ENCODE measurements at places on chromosomes 2 and 18.

- no peaks in the 10 kb centered on the region for H3K4me1 ChIP-seq
- no peaks in the 10 kb centered on the region for H3K27me3 ChIP-seq
- H3K27ac ChIP-seq: no peak overlapping the region
- no peak for DNase-seq
Measured at GRCh38 chr2:216879727-216880508, 20.1 kb upstream of the TNP1 start.

- no peaks in the 10 kb centered on the region for H3K4me1 ChIP-seq
- no peak for DNase-seq
Measured at GRCh38 chr2:190858817-190859216, 21.8 kb upstream of the GLS start.

DNA sequence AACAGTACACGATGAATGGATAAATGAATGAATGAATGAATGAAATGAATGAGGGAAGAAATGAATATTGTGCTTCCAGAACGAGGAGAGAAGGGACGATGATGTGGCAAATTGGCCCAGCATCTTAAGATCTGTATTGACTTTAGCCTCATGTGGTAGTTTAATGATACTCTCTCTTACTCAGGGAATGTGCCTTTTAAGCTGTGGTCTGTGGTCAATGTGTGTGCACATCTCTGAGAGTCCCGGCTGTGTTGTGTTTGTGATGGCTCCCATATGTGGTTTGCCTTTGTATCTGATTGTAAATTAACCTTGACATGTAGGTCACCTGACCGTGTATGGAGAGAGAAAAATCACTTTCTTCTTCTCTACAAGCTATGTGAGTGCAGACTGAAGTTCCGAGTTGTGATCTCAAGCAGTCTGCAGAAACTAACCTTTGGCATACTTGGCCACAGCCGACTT, 91.2 kb downstream of the NEDD4L start:
- no peaks in the 10 kb centered on the region for H3K27me3 ChIP-seq
- no peak overlapping the region for H3K27ac ChIP-seq
- H3K4me1 ChIP-seq: no peaks in the 10 kb centered on the region
- H3K4me3 ChIP-seq: no peak overlapping the region
- no peak for DNase-seq

DNA sequence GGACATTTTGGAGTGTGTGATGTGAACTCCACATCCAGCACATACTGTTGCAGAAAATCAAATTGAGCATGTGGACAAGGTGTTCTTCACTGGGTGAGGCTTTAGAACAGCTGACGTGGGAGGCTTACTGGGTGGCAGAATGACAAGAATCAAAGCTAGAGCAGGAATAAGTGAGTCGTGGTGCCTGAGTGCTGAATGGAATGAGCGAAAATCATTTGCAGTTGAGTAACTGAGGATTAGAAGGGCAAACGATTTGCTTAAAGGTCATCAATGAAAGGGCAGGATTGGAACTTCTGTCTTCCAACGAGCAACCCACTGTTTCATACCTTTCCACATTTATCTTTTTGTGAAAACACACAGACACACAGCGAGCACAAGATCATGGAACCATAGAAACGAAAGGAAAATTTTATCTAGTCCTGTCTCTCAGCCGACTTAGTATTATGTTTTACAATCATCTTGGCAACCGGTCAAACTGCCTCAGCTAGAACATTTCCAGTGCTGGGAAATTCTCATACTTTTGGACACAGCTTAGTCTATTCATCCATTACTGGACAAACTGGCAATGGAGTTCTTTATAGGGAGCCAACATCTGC, 7.2 kb upstream of the DAW1 start:
- no peak overlapping the region for H3K27ac ChIP-seq
- no peaks in the 10 kb centered on the region for H3K27me3 ChIP-seq
- DNase-seq: no peak
- H3K4me1 ChIP-seq: no peaks in the 10 kb centered on the region

DNA sequence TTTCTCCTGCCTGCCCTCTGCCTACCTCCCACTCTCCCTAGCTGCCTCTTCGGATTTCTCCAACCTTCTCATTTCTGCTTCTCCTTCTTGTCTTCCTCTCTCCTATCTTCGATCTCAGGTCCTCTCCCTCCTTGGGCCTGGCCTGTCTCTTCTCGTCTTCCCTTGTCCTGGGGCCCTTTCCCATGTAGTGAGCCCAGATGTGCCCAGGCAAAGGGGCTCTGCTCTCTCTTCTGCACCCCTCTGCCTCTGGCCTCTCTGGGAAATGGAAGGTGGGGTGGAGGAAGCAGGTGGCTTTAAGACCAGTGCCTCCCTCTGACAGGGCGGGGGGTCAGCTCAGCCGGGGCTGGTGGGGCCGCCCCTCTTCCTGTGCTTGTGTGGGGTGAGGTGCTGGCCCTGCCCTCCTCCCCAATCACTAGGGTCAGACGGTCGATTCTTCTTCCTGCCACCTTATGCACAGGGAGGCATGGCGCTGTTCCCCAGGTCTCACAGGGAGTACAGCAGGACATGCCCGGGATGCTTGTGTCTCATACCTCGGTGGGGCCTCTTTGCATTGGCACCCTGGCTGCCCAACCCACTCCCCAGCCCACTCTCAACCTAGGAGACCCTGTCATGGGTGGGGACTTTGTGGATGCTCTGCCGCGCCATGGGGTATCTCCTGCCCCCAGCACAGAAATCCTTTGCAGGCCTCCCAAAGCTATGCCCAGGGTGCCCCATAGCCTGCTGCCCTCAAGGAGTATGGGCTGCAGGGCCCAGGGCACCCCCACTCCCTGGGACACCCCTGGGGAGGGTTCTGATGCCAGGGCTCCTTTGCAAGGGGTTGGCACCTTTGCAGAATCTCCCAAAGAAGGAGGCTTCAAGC, 213.8 kb upstream of the HAAO start:
- H3K36me3 ChIP-seq: no peaks in the 10 kb centered on the region
- no peaks in the 10 kb centered on the region for H3K27me3 ChIP-seq
- no peak overlapping the region for H3K4me3 ChIP-seq

DNA sequence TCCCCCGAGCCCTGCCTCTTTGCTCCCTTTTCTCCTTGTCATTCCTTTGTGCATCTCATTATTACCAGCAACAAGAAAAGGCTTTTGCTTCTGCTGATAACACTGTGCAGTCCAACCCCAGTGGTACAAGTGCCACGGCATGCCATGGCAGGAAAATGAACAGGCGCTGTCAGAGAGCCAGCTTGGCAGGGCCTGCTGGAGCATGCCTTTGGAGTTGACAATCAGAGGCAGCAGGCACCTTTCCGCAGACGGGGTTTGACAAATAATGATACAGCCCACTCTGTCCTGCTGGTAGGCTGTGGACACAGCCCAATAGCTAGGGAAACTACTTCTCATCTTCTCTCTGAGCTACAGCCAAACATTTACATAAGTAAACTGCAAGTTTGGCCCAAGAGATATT, 243.9 kb upstream of the LRRTM1 start:
- peak; percentile 59 for DNase-seq
- H3K4me1 ChIP-seq: no peaks in the 10 kb centered on the region
- no peaks in the 10 kb centered on the region for H3K27me3 ChIP-seq
- H3K4me3 ChIP-seq: no peak overlapping the region
- H3K27ac ChIP-seq: no peak overlapping the region

- DNase-seq: no peak
- H3K4me1 ChIP-seq: no peaks in the 10 kb centered on the region
- H3K4me3 ChIP-seq: no peak overlapping the region
- H3K27ac ChIP-seq: no peak overlapping the region
- no peaks in the 10 kb centered on the region for H3K27me3 ChIP-seq
- no peaks in the 10 kb centered on the region for H3K36me3 ChIP-seq
Measured at GRCh38 chr18:65936678-65937077, 185.9 kb downstream of the CDH7 start.

DNA sequence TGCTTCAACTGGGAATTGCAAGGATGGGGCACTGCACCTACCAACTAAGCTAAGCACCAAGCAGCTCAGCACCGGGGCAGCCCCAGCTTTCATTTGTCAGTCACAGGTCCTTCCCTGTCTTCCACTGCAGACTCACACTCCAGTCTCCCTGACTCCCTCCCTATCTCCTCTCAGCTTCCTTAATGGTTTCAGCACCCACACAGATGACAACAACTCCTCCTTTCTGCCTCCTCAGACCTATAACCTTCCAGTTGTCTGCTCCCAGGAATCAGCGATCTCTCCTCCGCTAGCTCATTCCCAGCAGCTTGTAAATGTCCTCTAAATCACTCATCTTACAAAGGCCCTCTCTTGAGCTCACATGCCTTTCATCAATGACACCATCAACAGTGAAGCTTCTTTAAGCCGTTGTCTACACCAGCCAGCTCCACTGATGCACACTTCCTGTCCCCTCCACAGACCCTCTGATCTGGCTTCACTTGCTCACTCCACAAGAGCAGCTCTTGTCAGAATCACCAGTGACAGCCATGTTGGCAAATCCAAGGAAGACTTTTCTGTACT, 32.1 kb downstream of the CLASP1 start:
- no peaks in the 10 kb centered on the region for H3K27me3 ChIP-seq
- H3K36me3 ChIP-seq: no peaks in the 10 kb centered on the region
- H3K27ac ChIP-seq: no peak overlapping the region

GRCh38 chr2:205627085-205627484, 55.2 kb upstream of the NRP2 start:
- no peak overlapping the region for H3K4me3 ChIP-seq
- no peaks in the 10 kb centered on the region for H3K27me3 ChIP-seq
- H3K4me1 ChIP-seq: no peaks in the 10 kb centered on the region
- DNase-seq: no peak

DNA sequence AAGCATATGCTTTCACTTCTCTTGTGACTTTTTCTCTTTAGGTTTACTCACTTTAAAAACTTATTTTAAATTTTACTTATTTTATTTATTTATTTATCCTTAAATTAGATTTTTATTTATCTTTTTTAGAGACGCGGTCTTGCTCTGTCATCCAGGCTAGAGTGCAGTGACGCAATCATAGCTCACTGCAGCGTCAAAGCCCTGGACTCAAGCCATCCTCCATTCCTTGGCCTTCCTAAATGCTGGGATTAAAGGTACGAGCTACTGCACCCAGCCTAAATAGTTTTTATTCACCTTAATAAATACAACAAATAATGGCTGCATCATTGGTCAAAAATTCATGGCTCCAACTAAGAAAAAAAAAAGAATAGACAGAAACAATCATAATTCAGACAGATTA, 415.7 kb upstream of the FIGN start:
- no peak overlapping the region for H3K27ac ChIP-seq
- no peaks in the 10 kb centered on the region for H3K36me3 ChIP-seq
- H3K4me3 ChIP-seq: no peak overlapping the region
- DNase-seq: no peak

- H3K27ac ChIP-seq: peak overlapping the region; percentile 84
- DNase-seq: peak; percentile 68
- H3K4me3 ChIP-seq: peak overlapping the region; percentile 89
- H3K27me3 ChIP-seq: no peaks in the 10 kb centered on the region
- no peaks in the 10 kb centered on the region for H3K36me3 ChIP-seq
Measured at GRCh38 chr18:6414118-6414722, 491 bp downstream of the L3MBTL4 start.

- H3K4me1 ChIP-seq: no peaks in the 10 kb centered on the region
- no peak for DNase-seq
- H3K4me3 ChIP-seq: no peak overlapping the region
- no peaks in the 10 kb centered on the region for H3K27me3 ChIP-seq
- H3K27ac ChIP-seq: no peak overlapping the region
Measured at GRCh38 chr2:1644427-1644826, 99.9 kb downstream of the PXDN start.

DNA sequence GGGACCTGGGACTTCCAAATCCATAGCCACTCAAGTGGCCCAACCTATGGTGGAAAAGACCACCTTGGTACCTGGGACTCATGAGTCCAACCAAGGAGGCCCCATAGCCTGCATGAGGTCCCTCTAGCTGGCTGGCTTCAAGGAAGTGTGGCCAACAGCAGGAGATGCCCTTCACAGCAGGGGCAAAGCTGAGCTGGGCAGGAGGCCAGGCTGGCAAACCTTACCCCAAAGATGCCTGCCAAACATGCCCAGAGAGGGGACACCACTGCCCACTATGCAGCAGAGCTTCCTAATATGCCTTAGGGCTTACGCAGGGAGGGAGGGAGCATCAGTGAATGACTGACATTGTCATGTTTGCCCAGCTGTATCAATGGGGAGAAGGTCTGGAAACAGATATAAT, 188.0 kb upstream of the GLI2 start:
- H3K27me3 ChIP-seq: no peaks in the 10 kb centered on the region
- DNase-seq: no peak
- no peaks in the 10 kb centered on the region for H3K4me1 ChIP-seq
- no peak overlapping the region for H3K27ac ChIP-seq
- no peak overlapping the region for H3K4me3 ChIP-seq

DNA sequence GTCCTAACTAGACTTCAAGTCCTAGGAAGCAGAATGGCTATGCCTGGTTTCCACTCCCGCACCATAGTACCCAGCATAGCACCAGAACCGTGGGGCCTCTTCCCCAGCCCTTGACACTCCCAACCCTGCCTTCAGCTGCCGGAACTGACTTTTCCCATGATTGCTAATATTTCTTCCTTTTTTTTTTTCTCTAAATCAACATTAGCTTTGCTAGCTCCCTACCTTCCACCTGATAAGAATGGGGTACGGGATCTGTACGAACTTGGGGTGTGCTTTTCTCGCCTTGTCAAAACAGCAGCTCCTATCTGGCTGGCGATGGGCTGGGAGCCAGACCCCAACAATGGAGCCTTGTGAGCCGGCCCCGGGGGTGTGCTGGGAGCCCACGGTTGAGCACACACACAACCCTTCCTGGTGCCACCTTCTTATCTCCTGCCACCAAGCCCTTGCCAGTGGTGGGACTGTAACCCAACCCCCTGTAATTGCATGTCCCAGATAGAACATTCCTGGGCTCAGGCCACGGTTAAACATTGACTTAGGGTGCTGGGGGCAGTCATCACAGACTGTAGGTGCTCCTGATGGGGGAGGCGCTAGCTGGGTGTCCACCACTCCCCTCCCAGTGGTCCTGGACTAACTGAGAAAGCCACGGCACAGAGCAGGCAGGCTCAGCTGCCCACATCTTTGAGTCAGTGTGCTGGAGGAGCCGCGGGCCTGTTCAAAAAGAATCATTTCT, 213.0 kb upstream of the HAAO start:
- no peaks in the 10 kb centered on the region for H3K36me3 ChIP-seq
- H3K4me1 ChIP-seq: no peaks in the 10 kb centered on the region
- no peak overlapping the region for H3K4me3 ChIP-seq
- H3K27ac ChIP-seq: peak overlapping the region; percentile 46
- H3K27me3 ChIP-seq: no peaks in the 10 kb centered on the region

DNA sequence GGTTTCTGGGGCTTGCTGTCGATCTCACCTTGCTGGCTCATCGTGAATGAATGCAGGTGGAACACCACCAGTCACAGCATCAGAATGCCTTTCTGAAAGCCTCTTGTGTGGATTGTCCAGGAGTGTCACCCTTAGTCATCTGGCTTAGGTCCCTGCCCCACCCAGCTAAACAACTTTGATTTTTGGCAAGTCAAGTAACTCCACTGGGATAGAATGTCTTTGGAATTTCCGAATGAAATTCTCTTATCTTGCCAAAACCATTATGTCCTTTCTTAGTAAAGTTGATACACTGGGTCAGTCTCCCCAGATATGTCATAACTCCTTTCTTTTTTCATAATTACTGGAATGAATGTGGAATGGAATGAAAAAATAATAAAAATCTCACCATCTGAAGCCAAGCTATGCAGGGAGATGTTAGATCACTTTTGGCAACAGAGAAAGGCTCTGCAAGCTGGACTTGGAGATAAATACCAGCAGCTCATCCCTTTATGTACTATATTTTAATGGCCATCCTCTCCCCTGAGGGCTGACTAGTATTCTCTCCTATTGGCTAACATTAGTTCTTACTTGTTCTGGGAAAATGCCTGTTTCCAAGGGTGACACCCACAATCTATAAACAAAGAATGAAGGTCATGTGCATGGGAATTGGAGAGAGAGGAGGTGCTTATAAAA, 35.4 kb downstream of the INSIG2 start:
- H3K4me1 ChIP-seq: no peaks in the 10 kb centered on the region
- DNase-seq: no peak

Data from prostate gland (tissue), 2 donors.